ENCODE measurements at places on chromosomes 7 and 10. TPM values are rescaled to one million over a fixed set of nuclear protein-coding genes. Genes with fewer than 3 reads are reported as not detected.

The FRMPD2 gene
- 0.02 TPM for polyA plus RNA-seq

- no peaks in the 10 kb centered on the region for H3K27me3 ChIP-seq
- no peak overlapping the region for H3K27ac ChIP-seq
- no peaks in the 10 kb centered on the region for H3K4me1 ChIP-seq
- H3K4me3 ChIP-seq: no peak overlapping the region
- H3K36me3 ChIP-seq: no peaks in the 10 kb centered on the region
Observed at GRCh38 chr10:10589540-10590303, 427.9 kb upstream of the CELF2 start.

DNA sequence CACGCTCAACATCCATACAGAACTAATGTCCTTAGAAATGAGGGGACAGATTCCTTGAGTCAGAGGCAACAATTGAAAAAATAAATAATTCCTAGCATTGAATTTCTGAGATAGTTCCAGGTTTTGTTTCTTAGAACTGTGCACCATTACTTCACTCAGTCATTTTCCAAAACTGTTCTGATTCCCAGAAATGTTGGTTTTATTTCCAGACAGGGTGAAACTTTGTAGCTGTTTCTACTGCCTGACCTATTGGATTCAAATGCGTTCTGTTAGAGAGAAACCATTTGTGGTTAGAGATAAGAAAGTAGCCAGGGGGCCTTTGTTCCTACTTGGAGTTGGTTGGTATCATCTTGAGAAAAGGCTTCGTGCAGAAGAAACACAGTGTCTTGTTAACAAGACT lies 8.1 kb upstream of the DEPP1 start:
- no peak overlapping the region for H3K4me3 ChIP-seq
- H3K4me1 ChIP-seq: peaks cover under 1% of the 10 kb centered on the region
- DNase-seq: no peak
- H3K36me3 ChIP-seq: no peaks in the 10 kb centered on the region
- H3K27ac ChIP-seq: no peak overlapping the region

DNA sequence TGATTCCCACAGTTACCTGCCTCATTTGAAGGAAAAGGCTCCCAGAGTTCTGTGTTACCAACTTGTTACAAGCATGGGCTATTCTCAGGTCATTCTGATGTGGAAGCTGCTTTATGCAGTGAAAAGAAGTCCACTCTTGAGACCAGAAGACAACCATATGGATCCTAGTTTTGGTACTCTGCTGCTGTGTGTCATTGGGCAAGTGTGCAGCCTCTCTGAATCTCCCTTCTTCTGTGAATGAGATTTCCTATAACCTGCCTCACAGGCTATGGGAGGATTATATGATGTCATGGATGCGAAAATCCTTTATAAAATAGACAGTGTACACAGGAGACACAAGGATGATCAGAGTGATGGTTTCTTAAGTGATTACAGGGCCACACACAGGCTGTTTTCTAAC lies 166.1 kb downstream of the ARID5B start:
- no peak overlapping the region for H3K27ac ChIP-seq
- peaks cover 68% of the 10 kb centered on the region for H3K36me3 ChIP-seq
- no peak overlapping the region for H3K4me3 ChIP-seq
- no peaks in the 10 kb centered on the region for H3K27me3 ChIP-seq
- peaks cover 8% of the 10 kb centered on the region for H3K4me1 ChIP-seq

DNA sequence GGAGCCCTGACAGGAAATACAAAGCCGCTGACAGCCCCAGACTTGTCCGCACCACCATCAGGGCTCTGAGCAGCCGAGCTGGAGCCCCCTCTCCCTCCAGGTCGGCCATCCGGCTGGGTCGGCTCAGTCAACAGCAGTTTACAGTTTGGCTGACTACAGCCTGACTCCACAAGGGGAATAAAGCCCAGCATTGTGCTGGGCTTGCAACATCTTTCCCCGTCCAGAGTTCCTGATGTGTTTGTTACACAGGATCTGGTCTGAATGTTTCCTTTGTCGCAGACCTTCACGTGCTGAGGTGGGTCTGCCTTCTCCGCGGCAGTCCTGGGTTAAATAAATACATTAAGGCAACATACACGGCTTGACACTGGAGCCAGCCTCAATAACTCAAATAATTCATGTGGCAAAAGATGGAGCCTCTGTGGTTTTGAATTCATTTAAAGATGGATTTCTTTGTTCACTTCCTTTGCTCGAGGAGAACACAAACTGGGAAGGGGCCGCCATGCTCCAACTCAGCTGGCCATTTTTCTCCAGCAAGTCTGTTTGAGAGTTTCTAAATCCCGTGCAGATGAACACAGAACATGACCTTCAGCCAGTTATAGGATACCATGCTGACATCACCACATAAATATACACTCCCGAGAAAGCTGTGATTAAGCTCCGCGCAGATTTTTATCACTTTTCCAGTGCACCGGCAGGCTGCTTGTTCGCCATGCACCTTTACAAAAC lies 192.1 kb downstream of the WDR11 start:
- no peaks in the 10 kb centered on the region for H3K4me1 ChIP-seq
- no peak overlapping the region for H3K4me3 ChIP-seq
- no peak for DNase-seq
- no peaks in the 10 kb centered on the region for H3K27me3 ChIP-seq

DNA sequence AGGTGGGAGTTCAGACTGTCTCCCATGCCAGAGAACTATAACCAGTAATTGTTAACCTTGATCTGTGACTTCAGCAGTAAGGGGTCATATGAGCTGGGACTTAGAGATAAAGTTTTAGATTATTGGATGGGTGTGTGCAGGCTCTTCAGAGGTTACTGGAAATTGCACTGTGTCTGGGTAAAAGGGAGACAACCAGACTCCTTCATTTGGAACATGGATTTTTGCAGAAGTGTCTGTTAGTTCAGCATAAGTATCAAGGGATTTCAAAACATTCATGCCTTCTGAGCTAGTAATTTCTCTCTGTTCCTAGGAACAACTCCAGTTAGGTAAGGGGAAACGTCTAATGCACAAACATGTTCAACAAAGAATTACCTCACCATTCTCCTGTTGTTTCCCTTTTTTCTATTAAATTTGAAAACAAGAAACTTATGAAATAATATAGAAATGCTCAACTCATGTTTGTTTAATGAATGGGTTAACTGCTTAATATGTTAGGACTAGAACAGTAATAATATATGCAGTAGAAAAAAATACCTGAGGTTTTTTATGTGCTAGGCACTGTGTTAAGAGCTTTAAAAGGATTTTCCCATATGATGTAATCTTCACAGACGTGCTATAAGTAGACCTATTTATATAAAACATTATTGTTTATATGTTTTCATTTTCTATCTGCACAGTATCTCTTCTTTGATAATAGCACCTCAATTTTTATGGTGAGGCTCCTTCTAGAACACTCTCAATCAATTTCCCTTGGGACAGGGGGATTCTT lies 233.0 kb downstream of the CACNA2D1 start:
- H3K27ac ChIP-seq: peak overlapping the region; percentile 5
- no peaks in the 10 kb centered on the region for H3K4me1 ChIP-seq
- H3K27me3 ChIP-seq: no peaks in the 10 kb centered on the region
- no peak overlapping the region for H3K4me3 ChIP-seq

Measured in SK-N-SH (cell line).